HT1080 (cell line): ENCODE measurements at places on chromosomes 4 and X.

- no peak for DNase-seq
Measured at GRCh38 chrX:19137067-19137466, 14.8 kb upstream of the ADGRG2 start.

- peak; percentile 78 for DNase-seq
Measured at GRCh38 chr4:16253127-16253960, 27.1 kb upstream of the TAPT1 start.

DNA sequence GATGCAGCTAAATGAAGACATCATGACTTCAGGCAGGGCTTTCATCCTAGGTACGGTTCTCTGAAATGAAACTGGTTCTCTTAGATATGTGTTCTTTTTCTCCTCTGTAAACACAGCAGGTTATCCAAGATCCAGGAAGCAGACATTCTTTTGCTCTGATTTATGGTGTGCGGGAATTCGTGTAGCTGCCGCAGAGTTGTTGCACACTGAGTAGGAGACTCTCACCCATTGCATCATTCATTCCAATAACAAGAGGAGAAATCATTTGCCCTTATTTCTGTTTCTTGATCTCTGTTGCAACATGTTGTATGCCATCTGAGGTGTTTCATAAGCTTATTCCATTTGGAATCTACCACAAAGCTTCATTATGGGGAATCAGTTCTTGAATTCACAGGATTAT lies 133.6 kb upstream of the VCX2 start:
- no peak for DNase-seq

DNA sequence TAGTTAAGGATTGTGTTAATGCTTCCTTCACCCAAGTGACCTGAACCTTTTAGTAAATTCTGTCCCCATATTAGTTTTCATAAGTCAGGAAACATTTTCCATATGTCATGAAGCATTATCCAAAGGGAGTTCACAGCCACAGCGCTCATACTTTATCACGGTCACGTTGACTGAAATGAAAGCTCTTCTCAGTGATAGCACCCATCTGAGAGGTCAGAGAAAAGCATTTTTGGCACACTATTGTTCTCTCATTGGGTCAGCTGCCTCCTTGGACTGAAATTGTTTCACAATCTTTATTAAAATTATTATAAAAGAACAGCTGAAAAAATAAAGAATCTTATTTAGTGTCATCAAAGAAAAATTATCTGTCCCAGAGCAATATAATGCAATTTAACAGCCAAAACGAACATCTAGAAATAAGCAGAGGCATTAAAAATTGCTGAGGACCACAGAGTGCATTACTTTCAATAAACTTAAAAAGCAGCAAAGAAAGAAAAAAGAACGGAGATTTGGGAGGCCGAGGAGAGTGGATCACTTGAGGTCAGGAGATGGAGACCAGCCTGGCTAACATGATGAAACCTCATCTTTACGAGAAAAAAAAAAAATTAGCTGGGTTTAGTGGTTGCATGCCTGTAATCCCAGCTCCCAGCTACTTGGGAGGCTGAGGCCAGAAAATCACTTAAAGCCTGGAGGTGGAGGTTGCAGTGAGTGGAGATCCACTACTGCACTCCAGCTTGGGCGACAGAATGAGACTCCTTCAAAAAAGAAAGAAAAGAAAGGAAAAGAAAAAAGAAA lies 680.8 kb upstream of the FAM241A start:
- DNase-seq, result no peak

- no peak for DNase-seq
Measured at GRCh38 chrX:153450114-153450948, 4.5 kb upstream of the TREX2 start.

- no peak for DNase-seq
Measured at GRCh38 chrX:135340831-135341230, 31.6 kb downstream of the ETDC start.

- DNase-seq, result no peak
Measured at GRCh38 chr4:136032391-136032790, 1499.9 kb downstream of the PCDH18 start.

GRCh38 chr4:1060621-1061020 lies 49.2 kb downstream of the FGFRL1 start:
- no peak for DNase-seq

DNA sequence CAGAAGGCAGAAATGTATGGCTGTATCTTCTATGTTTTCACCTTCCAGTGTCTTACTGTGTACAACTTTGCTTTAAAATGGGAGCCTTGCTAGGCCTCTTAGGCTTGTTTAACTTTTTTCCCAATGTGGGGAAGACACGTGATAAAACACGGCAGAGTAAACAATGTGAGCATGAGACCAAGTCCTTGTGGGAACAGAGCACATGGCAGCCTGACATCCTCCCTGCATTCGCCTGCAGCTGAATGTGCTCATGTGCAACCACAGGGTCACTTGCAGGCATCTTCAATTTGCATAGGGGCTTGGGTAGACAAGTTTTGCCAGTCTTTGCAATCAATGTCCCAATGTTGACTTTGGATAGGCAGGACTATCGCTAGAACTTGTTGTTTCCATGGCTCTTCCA lies 91.8 kb downstream of the CCNG2 start:
- DNase-seq, result no peak
